ENCODE measurements at places on chromosomes 11 and 22.

GRCh38 chr11:15072551-15073143, 746 bp upstream of the CALCB start:
- DNase-seq = no peak

DNA sequence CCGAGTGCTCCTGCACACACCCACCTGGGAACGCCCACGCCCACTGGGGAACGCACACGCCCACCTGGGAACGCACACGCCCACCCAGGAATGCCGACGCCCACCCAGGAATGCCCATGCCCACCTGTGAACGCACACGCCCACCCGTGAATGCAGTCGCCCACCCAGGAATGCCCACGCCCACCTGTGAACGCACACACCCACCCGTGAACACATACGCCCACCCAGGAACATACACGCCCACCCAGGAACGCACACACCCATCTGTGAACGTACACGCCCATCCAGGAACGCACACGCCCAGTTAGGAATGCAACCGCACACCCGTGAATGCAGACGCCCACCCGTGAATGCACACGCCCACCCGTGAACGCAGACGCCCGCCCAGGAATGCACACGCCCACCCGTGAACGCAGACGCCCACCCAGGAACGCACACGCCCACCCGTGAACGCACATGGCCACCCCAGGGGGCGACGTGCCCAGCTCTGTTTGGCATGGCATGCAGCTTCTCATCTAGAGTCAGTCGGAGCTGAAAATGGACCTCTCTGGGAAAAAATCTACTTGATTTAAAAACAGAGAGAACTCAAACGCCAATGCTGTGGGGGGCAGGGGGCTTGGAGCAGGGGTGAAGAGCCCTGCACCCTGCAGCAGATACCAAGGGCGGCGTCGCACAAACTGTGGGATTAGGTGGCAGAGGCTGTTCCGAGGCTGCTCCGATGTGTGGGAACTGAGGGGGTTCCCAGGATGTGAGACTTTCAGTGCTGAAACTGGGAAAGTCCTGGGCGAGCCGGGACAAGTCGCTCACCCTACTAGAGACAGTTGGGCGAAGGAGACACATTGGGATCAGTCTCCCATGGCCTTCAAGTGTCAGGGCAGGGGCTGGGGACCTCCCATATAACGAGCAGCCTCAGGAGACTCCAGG, 83.3 kb downstream of the MYEOV start:
- DNase-seq = no peak

DNA sequence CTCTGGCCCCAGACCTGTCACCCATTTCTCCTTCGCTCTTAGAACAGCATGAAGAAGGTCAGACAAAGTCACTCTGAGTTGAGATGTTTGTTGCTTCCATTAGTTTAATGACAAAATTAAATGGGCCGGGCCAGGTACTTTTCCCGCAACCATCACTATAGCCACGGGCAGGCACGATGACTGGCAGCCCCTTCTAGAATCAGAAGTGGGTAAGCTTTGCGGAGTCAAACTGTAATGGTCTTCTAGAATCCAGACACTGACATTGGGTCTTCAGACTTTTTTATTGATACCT, 2.3 kb upstream of the ACR start:
- DNase-seq = no peak

DNA sequence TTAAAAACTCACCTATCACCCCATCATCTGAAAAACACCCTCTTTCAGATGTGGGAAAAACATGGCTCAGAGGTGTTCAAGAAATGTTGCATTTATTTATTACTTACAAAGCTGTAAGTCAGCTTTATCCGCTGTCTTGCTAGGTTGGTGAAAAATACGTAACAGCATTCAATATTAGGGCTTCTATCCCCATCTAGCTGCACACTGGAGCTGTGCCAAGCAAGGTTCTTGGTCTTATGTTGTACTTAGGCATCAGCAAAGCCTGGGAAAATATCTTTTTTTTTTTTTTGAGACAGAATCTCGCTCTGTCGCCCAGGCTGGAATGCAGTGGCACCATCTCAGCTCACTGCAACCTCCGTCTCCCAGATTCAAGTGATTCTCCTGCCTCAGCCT, 7.5 kb downstream of the SERPING1 start:
- no peak for DNase-seq

DNA sequence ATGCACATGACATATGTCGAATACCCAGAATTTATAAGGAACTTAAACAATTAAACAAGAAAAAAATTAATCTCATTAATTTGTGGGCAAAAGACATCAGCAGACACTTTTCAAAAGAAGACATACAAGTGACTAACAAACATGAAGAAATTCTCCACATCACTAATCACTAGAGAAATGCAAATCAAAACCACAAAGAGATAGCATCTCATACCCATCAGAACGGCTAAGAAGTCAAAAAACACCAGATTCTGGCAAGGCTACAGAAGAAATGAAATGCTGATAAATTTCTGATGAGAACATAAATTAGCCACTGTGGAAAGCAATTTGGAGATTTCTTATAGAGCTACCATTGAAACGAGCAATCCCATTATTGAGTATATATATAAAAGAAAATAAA, 210.6 kb upstream of the LUZP2 start:
- no peak for DNase-seq

GRCh38 chr22:27312966-27313855, 488.3 kb downstream of the MN1 start:
- no peak for DNase-seq

DNA sequence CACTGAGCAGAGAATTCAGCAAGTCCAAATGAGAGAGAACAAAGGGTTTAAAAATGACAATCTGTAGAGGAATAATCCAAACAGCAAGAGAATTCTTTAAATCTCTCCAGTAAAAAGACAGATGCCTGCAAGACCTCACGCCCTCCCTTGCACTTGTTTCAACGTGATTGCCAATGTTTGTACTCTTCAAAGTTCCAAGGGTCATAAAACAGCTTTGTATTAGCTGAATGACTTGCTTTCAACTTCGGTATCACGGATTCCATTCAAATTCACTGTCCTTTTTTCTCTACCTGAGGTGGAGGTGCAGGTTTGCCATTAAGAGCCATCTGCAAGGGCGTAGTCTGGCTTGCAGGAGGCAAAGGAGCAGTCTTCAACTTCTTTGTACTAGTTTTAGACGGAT, 41.1 kb upstream of the CHRNA10 start:
- no peak for DNase-seq

GRCh38 chr11:101727451-101727850, 143.6 kb upstream of the TRPC6 start:
- no peak for DNase-seq

- DNase-seq = no peak
Observed at GRCh38 chr11:61026121-61027031, 54.9 kb downstream of the CD6 start.

DNA sequence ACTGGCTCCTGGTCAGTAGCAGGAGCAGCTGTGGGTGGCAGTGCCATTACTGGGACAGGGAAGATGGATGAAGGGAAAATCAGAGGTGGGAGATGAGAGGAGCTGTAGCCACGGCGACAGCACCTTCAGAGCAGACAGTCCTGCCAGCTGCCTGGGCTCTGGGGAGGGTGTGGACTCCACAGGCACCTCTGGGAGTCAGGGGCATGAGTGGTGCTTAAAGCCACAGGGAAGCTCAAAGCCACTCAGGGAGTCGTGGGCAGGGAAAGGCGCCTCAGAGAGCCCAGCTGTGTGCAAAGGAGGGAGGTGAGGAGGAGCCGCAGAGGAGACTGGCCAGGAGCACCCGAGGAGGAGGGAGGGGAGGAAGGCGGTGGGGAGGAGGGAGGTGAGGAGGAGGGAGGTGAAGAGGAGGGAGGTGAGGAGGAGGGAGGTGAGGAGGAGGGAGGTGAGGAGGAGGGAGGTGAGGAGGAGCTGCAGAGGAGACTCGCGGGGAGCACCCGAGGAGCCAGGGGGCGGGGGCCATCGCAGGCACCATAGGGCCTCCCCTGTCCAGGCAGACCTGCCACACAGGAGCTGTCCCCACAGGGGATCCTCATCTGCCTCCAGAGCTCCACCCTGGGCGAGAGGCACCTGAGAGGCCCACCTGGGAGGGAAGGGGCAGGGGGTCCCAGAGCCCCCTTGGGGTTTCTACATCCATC, 977.6 kb downstream of the BRD1 start:
- DNase-seq = no peak

DNA sequence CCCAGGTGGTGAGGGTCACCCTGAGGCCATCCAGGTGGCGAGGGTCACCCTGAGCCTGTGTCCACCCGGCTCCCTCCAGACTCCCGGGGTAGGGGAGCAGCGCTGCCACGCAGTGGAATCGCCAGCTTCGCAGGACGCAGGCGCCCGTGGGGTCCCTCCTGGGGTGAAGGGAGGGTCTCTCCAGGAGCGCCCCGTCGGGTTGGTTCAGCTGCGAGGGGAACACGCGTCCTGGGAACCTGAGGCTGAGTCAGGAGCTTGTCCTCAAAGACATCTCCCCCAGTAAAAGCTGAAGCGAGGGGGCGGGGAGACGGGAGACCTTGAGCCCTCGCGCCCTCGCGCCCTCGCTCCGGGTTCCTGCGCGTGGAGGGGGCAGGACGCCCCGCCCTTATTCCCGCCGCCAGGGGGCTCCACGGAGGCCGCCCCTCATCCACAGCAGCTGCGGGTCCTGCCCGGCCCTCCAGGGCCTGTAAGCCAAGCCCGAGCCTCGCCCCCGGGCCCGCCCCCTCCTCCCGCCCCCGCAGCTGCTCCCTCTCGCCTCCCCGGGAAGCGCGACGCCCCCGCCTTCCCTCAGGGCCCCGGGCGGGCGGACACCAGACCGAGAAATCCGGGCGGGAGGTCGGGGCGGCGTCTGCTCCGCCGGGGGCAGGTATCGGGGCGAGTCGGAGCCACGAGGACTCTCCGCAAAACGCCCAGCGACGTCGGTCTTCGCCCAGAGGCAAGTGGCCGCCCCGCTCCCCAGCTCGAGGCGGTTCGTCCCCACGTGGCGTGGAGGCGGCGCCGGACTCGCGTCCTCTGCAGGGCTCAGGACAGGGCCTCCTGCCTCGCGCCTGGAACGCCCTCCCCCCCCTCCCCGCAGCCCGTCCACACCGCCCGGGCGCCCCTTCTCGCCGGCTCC, 22.8 kb downstream of the PIM3 start:
- DNase-seq = no peak

- DNase-seq = no peak
Observed at GRCh38 chr11:114130115-114130576, 70.6 kb downstream of the ZBTB16 start.

DNA sequence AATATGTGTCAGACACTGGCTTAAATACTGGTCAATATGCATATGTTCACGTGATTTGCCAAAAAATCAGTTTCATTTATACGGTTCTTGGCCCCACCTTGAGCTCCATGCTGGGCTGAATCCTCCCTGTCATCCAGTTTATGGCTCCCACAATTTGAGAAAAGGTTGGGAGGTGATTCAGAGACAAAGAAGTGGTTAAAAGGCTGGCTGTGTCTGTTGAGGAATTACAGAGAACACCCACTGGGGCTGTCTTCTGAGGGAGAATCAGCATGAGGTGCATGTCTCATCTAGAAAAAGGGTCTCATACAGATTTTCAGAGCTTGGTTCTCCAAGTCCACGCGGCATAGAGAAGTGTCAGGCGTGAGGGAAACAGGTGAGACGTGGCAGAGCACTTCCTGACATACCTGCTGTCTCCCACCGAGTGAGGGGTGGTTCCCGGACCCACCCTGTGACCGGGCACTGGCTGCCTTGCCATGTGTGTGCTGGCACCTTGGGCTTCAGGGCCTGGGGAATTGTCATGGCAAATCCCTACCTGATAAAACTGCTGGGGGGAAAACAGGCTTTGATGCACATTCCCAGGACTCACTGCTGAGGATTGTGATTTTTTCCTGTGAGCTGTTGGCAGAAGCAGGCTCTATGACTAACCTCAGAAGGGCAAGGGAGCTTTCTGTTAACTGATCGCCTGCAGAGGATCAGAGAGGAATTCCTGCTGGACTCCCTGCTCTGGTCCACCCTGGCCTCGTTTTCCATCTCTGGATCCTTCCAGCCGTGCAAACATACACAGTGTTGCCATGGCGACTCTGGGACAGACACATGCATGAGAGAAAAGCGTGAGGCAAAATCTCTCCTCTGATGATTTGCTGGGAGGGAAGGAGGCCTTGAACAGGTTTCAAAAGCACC, 223.6 kb downstream of the ADAMTS15 start:
- DNase-seq = no peak

- no peak for DNase-seq
Observed at GRCh38 chr22:48936391-48936790, 891.3 kb downstream of the BRD1 start.
